Substantia nigra (tissue), 51 donors: ENCODE measurements at places on chromosomes 12 and 14.

- no peak for DNase-seq
Observed at GRCh38 chr14:61417883-61418455, 96.6 kb downstream of the PRKCH start.

DNA sequence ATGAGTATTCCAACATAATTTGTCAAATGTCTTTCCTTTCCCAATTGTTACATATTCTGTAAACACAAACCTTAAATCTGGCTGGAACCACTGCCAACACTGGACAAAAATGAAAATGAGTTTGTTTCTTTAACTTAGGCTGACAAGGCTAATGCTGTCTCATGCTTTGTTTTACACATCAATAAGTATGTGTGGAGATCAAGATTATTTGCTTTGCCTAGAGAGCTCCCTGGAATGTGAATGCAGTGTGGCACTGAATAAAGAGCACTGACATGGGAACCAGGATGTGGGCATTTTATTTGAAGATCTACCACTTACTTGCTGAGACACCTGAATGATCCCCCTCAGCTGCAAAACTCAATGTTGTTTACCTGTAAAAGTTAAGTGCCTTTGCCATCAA, 61.7 kb downstream of the RALGAPA1 start:
- DNase-seq: no peak

- DNase-seq: no peak
Observed at GRCh38 chr14:56004786-56005185, 113.4 kb upstream of the PELI2 start.

- no peak for DNase-seq
Observed at GRCh38 chr12:115312901-115313300, 628.9 kb upstream of the TBX3 start.
